ENCODE measurements at places on chromosomes 2 and 18.
A peak's percentile ranks its signal among the peaks of the same experiment; 100 is the strongest.

GRCh38 chr2:42513252-42513918 is 19.6 kb upstream of the KCNG3 start:
- peak; percentile 59 for DNase-seq

- DNase-seq, result no peak
Measured at GRCh38 chr2:38866773-38867443, 8.8 kb downstream of the DHX57 start.

DNA sequence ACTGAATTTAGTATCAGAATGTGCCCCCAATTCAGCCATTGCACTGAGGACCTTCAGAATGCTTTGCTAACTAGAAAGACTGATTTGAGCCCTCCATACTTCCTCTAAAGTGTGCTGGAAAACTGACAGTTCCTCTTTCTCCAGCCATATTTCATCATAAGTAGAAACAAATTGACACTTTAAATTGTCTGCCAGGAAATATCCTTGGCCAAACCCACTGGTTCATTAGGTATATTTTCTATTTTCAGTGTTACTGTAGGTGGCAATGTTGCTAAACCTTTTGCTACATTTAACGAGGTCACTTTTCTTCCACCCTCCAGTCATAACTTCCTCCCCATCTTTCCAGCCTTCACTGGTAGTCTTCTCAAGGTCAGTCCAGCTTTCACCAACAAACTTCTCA is 21.5 kb downstream of the SP5 start:
- no peak for DNase-seq

DNA sequence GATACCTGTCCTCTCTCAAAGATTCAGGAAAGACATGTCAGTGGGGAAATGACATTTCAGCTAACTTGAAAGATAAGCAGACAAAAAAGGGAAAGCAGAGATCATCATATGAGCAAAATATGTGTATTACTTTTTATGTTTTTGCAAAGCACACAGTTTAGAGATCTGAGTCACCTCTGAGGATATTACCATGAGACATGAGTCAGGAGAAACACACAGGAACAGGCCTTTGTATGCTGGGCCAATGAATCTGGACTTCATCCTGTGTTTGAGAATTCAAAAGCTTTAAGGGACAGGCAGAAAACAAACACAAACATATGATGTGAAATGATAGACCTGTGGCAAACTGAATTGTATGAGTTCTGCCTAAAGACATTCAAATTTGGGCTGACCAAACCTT is 306.0 kb upstream of the EPC2 start:
- no peak for DNase-seq

DNA sequence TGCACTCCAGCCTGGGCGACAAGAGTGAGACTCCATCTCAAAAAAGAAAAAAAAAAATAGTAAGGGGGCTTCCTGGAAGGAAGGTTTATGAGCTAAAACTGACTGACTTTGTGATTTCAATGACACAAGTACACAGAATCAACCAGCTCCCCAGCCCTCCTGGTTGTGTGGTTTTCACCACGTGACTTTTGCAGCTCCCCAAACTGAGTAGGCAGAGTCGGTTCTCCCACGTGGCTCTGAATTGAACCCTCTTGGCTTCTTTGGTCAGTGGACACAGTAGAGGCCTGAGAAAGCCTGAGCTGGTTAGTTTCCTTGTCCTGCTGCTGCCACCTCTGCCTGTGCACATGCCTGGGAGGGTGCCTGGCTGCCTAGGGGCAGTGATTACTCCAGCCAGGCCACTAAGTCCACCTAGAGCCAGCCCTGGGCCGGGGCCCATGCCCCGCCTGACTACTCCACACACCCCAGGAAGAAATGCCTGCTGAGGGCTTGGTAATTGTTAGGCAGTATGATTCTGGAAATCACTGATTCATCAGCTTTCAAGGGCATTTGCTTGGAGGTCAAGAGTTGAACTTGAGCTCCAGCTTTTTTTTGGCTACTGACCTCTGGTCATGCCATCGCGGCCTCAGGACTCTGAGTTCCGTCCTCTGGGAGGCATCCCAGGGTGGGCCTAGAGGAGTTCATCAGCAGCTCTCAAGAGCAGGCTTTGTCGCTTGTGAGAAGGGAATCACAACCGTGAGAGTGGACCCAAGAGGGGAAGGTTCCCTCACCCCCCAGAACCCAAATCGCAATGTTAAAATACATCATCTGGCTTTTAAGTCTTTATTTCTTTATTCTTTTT is 431.9 kb upstream of the HS6ST1 start:
- no peak for DNase-seq

DNA sequence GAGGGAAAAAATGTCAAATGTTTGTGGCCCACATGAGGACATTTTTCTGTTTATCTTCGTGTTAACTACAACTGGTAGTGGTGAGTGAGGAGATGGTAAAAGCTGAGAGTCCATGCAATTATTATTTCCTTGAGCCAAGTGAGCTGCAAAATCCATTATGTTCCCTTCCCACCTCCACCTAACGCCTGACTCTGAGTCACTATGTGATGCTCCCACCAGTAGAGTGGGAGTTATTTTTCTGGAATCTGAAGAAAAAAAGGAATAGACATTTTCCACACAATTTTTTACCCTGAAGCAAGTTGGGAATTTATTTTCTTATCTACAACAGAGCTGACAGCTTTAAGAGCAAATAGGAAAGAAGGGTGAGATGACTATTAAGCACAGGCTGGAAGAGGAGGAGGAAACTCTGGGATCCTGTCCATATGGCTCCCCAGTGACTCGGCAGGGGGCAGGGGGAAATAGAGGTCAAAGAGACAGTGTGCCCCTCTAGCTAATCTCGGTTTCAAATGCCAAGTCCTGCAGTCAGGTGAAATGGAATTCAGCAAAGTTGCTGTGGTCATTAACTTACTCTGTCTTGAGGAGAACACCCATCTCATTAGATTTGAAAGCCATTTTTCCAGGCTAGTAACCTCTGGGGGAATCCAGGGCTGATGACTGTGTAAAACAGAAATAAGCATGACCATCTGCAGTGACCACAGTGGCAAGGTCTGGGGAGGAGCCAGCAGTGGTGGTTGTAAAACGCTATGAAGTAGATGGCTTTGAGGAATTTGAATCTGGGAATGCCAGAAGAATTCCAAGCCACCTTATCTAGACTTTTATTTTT is 463.9 kb downstream of the STK39 start:
- no peak for DNase-seq

DNA sequence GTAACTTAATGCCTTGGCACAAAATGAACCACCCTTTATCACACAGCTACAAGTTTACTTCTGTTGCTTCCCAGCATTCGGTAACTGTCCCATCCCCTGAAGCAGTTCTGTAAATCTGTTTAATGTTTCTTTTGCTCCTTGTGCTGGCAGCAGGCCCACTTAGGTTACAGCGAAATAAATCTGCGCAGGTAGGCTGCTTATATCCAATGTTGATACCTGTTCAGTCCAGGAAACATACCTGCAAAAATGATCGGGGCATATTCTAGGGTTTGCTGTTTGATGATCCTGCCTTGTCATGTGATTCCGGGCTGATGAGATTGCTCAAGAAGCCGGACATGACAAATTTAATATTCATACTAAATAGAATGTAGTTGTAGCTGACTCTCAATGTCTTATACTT is 23.3 kb downstream of the PELI1 start:
- DNase-seq, result no peak

- DNase-seq, result peak; percentile 75
Measured at GRCh38 chr2:218885981-218886947, 5.6 kb downstream of the WNT10A start.

DNA sequence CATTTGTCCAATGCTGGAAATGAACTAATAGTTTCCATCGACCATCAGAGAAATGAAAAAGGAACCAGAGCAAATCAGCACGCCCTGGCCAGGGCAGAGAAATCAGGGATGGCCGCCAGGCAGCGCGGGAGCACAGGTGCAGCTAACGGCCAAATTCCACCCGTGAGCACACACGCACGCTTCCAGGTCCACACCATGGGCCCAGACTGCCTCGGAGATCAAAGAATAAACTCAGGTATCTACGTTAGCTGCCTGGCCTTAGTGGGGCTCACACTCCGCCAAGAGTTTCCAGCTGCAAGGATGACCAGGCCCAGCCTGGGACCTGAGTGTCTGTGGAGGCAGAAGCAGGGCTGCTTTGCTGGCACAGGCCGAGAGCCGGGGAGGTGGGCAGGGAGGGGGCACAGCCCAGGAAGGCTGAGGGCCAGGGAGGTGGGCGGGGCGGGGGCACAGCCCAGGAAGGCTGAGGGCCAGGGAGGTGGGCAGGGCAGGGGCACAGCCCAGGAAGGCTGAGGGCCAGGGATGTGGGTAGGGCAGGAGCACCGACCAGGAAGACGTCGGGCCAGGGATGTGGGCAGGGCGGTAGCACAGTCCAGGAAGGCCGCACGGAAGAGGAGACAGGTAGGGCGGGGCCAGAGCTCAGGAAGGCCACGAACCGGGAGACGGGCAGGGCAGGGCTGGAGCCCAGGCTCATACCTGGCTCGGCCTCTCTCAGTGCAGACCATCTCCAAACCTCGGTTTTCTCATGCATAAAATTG is 43.2 kb upstream of the SALL3 start:
- no peak for DNase-seq

DNA sequence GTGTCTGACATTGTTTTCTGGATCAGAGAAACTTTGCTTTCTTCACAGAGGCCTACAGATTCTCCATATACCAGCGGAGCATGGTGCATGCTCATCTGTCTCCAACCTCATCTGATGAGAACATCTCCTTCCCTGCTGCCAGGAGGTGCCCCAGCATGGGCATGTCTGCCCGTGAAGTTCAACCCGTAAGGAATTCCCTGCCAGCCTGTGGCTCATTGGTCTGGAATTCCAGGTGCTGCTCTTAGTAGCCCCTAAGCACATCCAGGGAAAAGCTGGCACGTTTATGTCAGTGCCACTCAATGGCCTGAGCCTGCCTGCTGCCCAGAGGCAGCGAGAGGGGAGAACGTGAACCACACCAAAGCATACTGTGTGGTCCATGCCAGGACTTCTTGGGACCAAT is 1.7 kb upstream of the SP100 start:
- DNase-seq, result no peak

DNA sequence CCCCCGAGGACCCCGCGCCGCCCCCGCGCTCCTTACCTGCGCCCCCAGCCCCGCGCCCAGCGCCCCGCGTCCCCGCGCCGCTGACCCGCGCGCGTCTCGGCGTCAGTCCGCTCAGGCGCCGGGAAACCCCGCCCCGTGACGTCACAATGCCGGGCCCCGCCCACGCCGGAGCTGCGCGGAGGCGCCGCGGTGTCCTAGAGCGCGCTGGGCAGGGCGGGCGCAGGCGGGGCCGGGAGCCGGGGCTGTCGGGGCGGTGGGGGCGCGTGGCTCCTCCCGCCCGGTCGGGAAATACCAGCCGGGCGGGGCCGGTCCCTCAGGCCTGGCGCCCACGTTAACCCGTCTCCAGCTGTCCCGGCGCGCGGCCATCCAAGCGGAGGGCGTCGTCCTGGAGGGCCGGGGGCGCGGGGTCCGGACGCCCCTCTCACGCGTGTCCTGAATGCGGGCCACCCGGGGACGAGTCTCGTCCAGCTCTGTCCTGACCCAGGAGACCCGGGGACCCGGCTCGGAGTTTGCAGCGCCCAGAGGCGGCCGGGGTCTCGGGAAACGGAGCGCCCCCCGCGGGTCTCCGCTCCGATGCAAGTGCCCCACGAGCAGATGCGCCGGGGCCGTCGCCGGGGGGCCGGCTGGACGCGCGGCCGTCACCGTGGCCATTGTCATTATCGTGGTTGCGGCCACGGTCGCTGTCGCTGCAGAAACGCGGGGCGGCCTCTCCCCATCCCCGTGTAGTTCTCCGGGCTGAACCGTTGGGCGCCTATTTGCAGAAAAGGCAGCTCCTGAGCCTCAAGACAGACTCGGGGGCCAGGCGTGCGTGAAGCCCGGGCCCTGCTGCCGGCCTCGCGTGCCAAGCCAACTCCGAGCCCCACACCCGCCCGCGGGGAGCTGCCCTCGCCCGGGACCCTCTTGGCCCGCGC is at the start of gene SLC66A2:
SLC66A2 (minus strand) TSS at position 109 of the 911 bp plus-strand sequence. CDS start 727 bp downstream, outside the sequence.
- peak; percentile 97 for DNase-seq

- DNase-seq, result no peak
Measured at GRCh38 chr2:201890453-201890852, 84.1 kb downstream of the CDK15 start.

DNA sequence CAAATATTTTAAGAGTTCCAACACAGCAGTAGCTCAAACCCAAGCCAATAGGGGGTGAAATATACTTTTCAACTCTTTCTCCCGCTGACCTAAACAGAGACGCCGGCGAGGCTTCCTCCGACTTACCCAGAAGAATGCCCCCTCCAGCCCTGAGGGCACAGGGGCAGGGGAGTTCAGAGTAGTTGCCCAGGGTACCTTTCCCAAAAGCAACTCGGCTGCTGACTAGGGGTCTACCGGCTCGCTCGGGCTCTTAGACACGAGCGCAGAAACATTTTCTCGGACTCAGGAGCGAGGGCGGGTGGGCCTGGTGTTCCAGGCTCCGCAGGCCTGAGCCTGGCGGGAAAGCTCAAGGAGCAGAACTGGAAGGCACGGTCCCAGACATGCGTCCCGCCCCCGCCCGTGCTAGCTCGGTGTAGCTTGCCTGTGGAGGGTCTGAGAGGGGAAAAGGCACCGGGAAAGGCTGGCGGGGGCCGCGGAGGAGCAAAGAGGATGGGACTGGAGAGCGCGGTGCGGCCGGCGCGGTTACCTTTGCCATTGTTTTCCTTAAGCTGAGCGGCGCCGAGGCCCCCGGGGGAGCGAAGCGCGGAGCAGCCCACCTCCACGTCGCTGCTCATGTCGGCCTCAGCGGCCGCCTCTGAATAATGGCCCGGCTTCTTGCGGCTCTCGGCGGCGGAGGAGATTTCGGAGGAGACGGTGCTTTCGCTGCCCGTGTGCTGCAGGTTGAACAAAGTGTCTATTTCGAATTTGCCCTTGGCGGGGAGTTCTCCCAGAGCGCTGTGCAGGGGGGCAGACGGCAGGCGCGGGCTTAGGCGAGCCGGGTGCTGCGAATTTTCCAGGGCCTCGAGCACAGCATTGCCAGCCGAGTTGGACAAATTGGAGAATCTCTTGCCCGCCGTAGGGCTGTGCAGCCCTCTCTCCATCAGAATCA is 674 bp downstream of the EVX2 start:
- peak; percentile 28 for DNase-seq

DNA sequence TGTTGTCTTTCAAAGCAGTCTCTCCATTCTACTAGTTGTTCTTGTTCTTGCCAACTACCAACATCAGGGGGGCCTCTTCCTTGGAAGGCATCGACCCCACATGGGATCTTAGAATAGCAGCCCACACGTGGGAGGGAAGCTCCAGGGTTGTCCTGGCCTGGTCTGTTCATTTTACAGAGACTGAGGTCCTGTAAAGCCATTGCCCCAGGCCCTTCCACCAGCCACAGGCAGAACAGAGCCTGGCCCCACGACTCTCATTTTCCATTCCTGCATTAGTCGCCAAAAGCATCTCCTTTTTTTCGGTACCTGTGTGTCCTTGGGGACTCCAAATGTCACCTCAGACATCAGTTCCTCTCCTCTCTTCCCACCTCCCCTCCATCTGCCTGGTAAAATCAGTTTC is 28.0 kb downstream of the CNGA3 start:
- DNase-seq, result no peak

DNA sequence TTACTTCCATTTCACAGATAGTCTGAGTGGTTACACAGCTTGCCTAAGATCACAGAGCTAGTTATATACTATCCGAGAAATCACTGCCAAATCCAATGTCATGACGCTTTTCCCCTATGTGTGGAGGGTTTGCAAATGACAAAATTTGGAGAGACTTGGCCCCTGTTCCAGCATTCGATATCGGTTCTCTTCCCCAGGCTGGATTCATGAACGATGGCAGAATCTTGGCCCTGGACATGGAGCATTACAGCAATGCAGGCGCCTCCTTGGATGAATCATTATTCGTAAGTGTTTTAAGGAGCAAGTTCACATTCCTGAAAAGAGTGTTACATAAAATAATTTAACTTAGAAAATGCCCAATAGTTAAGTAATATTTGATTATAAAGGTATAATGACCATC is 55.1 kb downstream of the AOX1 start:
- no peak for DNase-seq
